ENCODE measurements at places on chromosomes 16 and 17. TPM values are rescaled to one million over a fixed set of nuclear protein-coding genes. Genes with fewer than 3 reads are reported as not detected.

DNA sequence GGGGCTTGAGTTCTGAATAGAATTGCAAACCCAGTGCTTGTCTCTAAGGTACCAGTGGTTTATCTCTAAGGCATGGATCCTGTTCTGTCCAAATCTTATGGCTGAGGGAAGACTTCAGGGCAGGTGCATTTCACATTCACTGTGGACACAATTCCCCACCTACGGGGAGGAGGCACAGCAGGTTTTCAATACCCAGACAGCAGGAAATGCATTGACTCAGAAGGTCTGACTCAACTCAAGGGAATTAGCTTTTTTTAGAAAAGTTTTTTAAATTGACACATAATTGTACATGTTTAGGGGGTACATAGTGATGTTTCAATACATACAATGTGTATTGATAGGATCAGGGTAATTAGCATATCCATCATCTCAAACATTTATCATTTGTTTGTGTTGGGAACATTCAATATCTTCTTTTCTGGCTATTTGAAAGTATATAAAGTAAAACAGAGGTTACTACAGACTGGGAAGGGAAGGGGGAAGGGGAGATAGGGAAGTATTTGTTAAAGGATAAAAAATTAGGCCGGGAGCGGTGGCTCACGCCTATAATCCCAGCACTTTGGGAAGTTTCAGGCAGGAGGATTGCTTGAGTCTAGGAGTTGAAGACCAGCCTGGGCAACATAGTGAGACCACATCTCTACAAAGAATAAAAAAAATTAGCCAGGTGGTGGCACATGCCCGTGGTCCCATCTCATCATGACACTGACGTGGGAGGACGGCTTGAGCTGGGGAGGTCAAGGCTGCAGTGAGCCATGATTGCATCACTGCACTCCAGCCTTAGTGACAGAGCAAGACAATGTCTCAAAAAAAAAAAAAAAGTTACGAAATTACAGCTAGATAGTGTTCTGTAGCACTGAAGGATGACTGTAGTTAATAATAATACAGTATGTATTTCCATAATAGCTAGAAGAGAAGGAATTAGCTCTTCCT, 54.9 kb downstream of the RGS9 start:
- no peak for DNase-seq

DNA sequence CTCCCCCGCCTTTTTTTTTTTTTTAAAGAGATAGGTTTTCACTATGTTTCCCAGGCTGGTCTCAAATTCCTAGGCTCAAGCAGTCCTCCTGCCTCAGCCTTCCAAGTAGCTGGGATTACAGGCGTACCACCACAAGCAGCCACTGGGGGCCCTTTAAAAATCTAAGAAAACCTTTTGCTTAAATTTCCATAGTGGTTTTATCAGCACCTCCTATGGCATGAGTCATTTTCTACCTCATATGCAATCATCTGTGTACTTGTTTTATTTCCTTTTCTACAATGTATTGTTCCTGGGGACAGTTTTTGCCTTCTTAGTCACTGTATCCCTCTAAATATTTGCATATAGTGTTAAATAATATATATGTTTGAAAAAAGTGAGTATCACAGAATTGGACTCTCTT, 29.2 kb downstream of the GNA13 start:
- no peak for DNase-seq

- no peak for DNase-seq
Measured at GRCh38 chr17:64420143-64420670, 28.7 kb upstream of the MILR1 start.

- DNase-seq: no peak
Measured at GRCh38 chr17:35775583-35775982, 14.9 kb downstream of the C17orf50 start.

GRCh38 chr17:18166894-18167293, 16.7 kb upstream of the ALKBH5 start:
- DNase-seq: no peak

Gene KCNAB3
- 0.69 TPM for polyA plus RNA-seq

Gene ASPHD1
- 2.4 TPM for polyA plus RNA-seq

Gene KRT12
- 1.8 TPM for polyA plus RNA-seq

Gene CDRT4
- 3.5 TPM for polyA plus RNA-seq

Data from sigmoid colon (tissue), 7 donors.